Natural killer cell treated with Interleukin-12 subunit alpha and Interleukin-12 subunit beta and Interleukin-15 and Interleukin-18, amount 100 ng/mL, for 72 hours (primary cell): ENCODE measurements at places on chromosomes 2 and 18.
A peak's percentile ranks its signal among the peaks of the same experiment; 100 is the strongest.

DNA sequence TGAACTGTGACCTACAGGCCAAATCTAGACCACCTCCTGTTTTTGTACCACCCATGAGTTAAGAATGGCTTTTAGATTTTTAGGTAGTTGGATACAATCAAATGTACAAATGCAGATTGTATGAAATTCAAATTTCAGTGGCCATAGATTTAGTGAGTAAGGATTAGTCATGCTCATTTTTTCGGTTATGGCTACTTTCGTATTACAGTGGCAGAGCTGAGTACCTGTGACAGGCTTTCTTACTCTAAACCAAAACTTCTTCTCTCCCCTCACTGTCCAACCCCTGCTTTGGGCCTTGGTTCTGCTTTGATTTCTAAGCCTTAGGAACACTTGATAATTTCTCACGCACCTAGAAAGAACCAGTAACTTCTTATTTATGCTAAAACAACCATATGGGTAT is 82.1 kb downstream of the CDC42EP3 start:
- peak overlapping the region; percentile 79 for H3K4me3 ChIP-seq
- no peak for DNase-seq
- H3K36me3 ChIP-seq, result no peaks in the 10 kb centered on the region

GRCh38 chr2:58708565-58708964 is 467.4 kb upstream of the FANCL start:
- H3K4me3 ChIP-seq, result no peak overlapping the region
- no peaks in the 10 kb centered on the region for H3K36me3 ChIP-seq
- no peak for DNase-seq
- H3K27ac ChIP-seq, result no peak overlapping the region

GRCh38 chr2:127634066-127634617 is 11.8 kb upstream of the GPR17 start:
- no peaks in the 10 kb centered on the region for H3K36me3 ChIP-seq
- no peak overlapping the region for H3K27ac ChIP-seq

- H3K27me3 ChIP-seq, result peaks cover 45% of the 10 kb centered on the region
- no peak within 1 kb of the TSS for H3K4me3 ChIP-seq
- DNase-seq, result no peak
- no peak within 1 kb of the TSS for H3K27ac ChIP-seq
Measured at GRCh38 chr2:219332542-219332941, at the start of gene RESP18. TSS of gene RESP18 (minus strand) at chr2:219332744.

DNA sequence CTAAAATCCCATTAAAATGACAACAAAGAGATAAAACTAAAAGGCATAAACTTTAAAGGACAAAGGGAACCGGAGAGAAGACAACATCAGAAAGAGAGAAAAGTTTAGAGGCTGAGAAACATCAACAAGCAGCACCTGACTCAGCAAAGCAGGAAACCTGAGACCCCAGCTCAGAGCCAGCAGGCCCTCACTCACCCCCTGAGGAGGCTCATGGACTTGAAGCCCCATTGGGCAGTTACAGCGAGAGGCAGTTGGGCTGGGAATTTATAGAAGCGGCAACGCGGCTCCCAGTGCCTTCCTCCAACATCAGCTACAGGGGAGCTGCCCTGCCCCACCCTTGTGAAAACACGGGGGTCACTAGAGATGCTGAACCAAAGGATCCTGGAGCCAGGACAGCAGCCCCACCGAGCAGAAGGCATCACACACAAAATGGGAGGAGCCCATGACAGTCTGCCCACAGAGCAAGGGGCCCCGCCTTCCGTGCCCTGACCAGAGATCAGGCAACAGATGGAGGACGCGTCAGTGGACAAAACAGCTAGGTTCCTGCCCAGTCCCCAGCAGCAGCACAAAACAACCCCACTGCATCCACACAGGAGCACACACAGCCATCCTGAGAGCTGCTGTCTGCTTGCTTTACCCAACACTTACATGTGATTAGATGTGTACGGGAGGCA is 52.7 kb downstream of the CMPK2 start:
- no peak overlapping the region for H3K4me3 ChIP-seq
- DNase-seq, result no peak
- H3K4me1 ChIP-seq, result no peaks in the 10 kb centered on the region
- peaks cover 29% of the 10 kb centered on the region for H3K27me3 ChIP-seq
- H3K27ac ChIP-seq, result no peak overlapping the region

- no peaks in the 10 kb centered on the region for H3K36me3 ChIP-seq
- no peak for DNase-seq
- no peaks in the 10 kb centered on the region for H3K4me1 ChIP-seq
- no peaks in the 10 kb centered on the region for H3K27me3 ChIP-seq
- H3K4me3 ChIP-seq, result no peak overlapping the region
- H3K27ac ChIP-seq, result no peak overlapping the region
Measured at GRCh38 chr18:7456376-7456775, 110.7 kb upstream of the PTPRM start.

- H3K4me3 ChIP-seq, result no peak overlapping the region
- no peak for DNase-seq
- no peaks in the 10 kb centered on the region for H3K36me3 ChIP-seq
- no peak overlapping the region for H3K27ac ChIP-seq
Measured at GRCh38 chr18:26453386-26453901, 94.9 kb downstream of the KCTD1 start.

- no peak overlapping the region for H3K4me3 ChIP-seq
- no peak for DNase-seq
- H3K36me3 ChIP-seq, result no peaks in the 10 kb centered on the region
- no peaks in the 10 kb centered on the region for H3K4me1 ChIP-seq
Measured at GRCh38 chr18:3867236-3867635, 417.3 kb downstream of the TGIF1 start.

DNA sequence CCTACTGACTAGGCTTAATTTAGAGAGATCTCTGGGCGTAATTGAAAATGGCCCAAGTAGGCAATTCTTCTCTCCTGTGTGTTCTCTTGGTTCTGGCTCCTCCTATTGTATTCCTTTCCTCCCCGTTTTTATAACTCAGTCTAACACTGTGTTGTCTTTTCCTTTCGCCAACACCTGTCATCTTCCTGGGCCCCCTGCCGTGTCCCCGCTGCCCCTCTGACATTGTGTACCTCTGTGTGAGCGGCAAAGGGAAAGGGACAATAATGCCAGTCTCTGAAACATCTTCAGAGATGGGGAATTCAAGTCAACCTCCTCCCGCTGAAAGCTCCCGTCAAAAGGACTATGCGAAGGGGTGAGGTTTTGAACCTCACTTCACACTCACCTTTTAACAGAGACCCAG is 210.9 kb downstream of the GBX2 start:
- H3K27me3 ChIP-seq, result peaks cover 2% of the 10 kb centered on the region
- no peak overlapping the region for H3K27ac ChIP-seq
- peaks cover 15% of the 10 kb centered on the region for H3K4me1 ChIP-seq
